NCI-H2107 (cell line): ENCODE measurements at places on chromosomes 5 and 9.

DNA sequence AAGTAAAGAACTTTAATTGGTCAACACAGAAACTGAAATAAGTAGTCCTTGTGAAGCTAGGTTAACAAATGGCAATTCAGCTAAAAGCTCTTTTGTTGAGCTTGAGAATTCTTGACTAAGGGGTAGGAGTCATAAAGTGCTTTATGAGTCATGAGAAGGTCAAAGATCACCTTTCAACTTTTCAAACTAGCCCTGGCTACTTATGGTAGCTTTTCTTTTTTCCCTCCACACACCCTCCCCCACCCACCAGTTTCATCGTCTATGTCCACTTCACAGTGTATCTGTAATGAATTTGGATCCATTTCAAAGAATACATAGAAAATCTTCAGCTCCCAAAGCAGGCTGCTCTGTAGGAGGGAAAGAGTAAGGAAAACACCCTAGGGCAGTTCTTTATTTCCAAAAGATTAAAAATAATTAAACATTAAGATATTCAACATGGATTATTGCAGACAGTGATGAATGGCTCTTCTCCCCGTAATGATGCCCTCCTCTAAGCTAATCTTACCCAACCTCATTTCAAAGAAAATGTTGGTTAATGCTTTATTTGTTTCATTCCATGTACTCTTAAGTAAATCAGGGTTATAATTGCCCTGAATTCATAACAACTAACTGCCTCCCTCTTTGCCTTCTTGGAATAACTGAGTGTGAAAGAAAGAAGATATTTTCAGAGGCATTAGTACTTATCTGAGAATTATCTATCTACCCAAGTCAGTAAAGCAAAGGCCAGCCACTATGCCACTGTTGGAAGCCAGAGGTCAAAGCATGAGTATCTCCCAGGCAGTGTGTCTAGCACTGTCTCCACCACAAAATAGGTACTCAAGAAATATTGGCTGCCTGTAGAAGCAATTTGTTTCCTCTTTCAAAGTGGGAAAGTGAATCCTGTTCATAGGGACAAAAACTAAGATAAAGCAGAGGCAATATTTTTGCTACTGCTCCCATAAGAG is 290.6 kb downstream of the PIK3R1 start:
- DNase-seq: no peak

GRCh38 chr9:129253803-129254381 is 75.8 kb upstream of the IER5L start:
- no peak for DNase-seq

DNA sequence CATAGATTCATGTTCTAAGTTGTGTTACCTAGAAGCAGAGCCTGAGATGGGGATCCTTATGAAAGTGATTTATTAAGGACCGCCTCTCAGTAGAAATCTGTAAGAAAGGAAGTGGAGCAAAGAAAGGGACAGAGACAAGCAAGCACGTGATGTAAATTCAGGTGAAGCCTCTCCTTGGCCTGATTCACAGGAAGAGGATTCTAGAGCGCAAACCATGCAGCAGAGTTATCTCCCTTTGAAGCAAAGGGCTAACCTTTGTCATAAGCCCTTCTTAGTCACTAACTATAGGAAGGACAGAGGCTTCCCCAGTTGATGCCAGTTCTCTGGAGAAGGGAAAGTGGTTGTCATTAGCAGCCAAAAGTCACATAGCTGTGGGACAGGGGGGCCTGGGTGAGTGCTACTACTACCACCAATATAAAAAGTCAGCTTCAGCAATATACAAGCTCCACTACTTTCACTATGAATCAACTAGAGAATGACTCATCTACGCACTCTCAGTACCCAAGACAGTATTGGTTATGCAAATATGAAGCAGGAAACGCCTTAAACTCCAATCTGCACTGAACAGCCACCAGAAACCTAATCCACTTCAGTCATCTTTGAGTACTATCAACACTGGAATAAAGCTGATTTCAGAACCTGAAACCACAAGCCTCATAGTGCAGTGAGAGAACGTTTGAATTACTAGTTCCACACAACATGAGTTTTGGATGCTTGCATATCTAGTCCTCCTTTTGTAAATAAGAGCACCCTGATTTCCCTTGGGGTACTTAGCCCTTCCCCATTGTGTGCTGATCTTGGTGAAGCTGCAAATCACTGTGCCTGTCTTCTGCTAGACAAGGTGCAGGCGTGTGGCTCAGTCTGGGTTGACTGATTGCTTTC is 162.7 kb downstream of the ZNF608 start:
- DNase-seq: no peak

DNA sequence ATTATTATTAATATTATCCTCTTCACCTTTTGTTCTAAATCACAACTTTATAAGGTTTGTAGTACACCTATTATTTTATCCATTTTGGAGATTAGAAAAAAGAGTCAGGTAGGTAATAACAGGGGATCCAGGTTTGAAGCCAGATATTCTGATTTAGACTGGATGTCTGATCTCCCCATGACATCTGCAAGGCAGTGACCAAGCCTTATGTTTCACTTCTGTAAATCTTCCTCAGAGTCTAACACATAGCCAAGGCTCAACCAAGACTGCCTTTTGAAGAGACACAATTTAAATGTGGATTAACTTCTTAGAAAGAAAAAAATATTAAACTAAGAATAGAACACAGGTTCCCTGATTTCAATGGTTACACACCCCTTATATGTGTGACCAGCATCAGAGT is 44.2 kb downstream of the CETN3 start:
- DNase-seq: no peak

- peak; percentile 20 for DNase-seq
Measured at GRCh38 chr9:15837079-15837679, 284.3 kb downstream of the CCDC171 start.

GRCh38 chr5:31921852-31922305 is 252.2 kb downstream of the GOLPH3 start:
- DNase-seq: no peak

GRCh38 chr9:88808761-88809354 is 182.4 kb upstream of the S1PR3 start:
- DNase-seq: no peak

DNA sequence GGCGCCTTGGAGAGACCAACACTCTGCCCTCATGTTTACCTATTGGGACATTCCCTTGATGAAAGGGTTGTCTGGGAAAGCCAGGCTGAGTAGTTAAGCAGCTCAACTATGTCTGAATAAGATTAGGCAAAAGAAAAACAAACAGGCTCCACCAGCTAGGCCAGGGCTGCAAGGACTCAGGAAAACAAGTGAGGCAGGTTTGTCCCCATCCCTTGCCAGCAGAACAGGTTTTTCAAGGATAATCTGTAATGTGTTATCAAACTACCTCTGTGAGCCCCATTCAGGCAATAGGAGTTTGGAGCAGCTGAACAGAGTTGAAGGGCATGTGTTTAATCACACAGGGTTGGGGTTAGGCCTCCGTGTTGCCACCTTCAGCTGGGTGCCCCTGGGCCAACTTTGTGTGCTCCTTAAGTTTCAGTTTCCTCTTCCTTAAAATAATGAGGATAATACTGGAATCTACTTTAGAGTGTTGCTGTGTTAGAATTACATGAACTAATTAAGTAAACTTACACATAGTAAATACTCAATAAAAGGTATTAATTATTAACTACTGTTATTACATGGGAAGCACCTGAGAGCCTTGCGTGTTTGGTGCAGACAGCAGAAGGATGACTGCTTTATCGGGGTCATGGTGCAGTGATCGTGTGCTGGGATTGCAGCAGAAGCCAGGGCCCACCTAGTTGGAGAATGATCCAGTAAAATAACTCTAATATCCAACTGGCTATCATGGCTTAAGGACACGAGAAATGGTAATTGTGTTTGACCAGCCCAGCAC is 72.1 kb upstream of the ATP10B start:
- DNase-seq: no peak

- DNase-seq: no peak
Measured at GRCh38 chr5:175861337-175862130, 9.8 kb upstream of the CPLX2 start.

- no peak for DNase-seq
Measured at GRCh38 chr5:14305045-14305444, 161.9 kb downstream of the TRIO start.

GRCh38 chr5:88203981-88204750 is 64.5 kb downstream of the TMEM161B start:
- DNase-seq: no peak

GRCh38 chr9:111154081-111154562 is 115.9 kb upstream of the LPAR1 start:
- no peak for DNase-seq

- DNase-seq: no peak
Measured at GRCh38 chr5:172173564-172174153, 14.4 kb downstream of the STK10 start.

- DNase-seq: no peak
Measured at GRCh38 chr5:36281626-36282025, 20.1 kb downstream of the RANBP3L start.

GRCh38 chr5:139495638-139496435 is 13.3 kb upstream of the STING1 start:
- no peak for DNase-seq

- no peak for DNase-seq
Measured at GRCh38 chr5:54187694-54188093, 122.7 kb downstream of the ARL15 start.

GRCh38 chr9:71975833-71976232 is 64.4 kb downstream of the C9orf85 start:
- DNase-seq: no peak

GRCh38 chr5:169650701-169651331 is 13.7 kb downstream of the DOCK2 start:
- no peak for DNase-seq

DNA sequence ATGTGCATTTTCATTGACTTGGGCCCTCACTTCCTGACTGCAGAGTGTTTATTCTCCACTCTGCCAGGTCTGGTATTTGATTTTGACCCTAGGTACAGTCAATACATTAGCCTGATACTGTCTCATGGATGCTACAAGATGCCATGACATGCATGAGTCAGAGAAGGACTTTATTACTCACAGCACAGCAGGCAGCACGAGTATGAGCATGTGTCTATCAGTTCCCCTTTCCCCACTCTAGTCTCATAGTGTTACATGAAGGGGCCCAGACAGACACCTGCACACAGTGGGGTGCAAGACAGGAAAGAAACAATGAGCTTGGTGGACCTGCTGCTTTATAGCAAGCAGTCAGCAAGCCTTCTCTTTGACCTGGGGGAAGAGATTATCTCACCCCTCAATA is 19.6 kb downstream of the ITGA2 start:
- no peak for DNase-seq

GRCh38 chr5:75286211-75286773 is 49.6 kb upstream of the ANKRD31 start:
- no peak for DNase-seq

GRCh38 chr5:78753093-78753531 is 104.5 kb upstream of the LHFPL2 start:
- DNase-seq: no peak

DNA sequence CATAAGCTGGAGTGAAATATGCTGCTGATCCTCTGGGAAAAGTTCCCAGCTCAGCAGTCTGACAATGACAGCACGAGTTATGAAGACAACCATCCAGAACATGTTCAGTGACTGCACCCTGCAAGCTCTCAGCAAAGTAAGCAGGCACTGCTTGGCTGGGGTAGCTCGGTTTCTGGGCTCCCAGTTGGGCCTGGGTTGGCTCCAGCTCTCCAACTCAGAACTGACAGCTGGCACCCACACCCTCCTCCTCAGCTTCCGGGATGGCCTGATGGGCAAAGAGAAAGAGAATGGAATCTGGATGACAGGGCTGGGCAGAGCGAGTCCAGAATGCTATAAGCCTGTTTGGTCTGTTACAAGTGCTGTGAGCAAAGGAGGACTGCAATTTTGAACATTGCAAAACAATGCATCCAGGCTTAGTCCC is 185.0 kb downstream of the CSNK1G3 start:
- no peak for DNase-seq

DNA sequence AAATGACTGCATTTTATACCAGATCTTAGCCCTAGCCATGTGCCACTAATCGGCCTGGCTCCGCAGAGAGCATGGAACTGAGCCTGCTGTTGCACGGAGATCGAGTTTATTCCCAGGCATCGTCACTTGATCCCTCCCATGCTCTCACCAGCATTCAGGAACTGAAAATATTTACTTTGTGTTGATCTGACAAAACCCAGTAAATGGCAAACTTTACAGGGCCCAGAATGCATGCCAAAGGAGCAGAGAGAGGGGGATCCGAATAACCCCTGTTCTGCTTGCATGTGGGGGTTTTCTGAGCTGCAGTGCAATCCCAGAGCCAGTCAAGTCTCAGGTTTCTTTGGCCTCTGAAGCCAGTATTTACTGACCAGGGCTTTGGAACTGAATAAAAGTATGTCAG is 87.3 kb downstream of the GAS1 start:
- no peak for DNase-seq

- peak; percentile 26 for DNase-seq
Measured at GRCh38 chr9:131854896-131855613, 115.2 kb upstream of the RAPGEF1 start.

- DNase-seq: no peak
Measured at GRCh38 chr5:141735823-141736222, 53.8 kb upstream of the ARAP3 start.

- no peak for DNase-seq
Measured at GRCh38 chr5:106880656-106881055, 790.1 kb downstream of the EFNA5 start.

- DNase-seq: no peak
Measured at GRCh38 chr5:14136228-14136627, 6.9 kb upstream of the TRIO start.

- peak; percentile 41 for DNase-seq
Measured at GRCh38 chr9:105881654-105882349, 187.5 kb downstream of the TMEM38B start.

DNA sequence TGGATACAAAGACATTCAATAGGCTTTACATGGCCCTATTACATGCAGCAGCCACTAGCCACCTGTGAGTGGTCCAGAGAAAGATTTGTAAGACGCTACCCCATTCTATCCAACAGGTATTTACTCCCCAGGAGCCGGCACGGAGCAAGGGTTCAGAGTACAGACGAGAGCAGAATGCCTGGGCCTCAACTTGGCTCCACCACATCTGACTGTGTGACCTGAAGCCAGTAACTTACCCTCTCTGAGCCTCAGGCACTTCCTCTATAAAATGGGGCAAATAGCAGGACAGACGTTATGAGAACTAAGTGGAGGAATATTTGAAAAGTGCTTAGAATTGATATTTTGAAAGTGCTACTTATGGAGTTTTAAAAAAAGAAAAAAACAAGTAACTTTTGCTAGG is 100.0 kb downstream of the TLE1 start:
- no peak for DNase-seq

- no peak for DNase-seq
Measured at GRCh38 chr9:134549336-134549735, 92.3 kb upstream of the COL5A1 start.

- no peak for DNase-seq
Measured at GRCh38 chr5:136984772-136985446, 514.2 kb downstream of the SPOCK1 start.

- no peak for DNase-seq
Measured at GRCh38 chr5:159309689-159310433, 20.4 kb downstream of the IL12B start.

DNA sequence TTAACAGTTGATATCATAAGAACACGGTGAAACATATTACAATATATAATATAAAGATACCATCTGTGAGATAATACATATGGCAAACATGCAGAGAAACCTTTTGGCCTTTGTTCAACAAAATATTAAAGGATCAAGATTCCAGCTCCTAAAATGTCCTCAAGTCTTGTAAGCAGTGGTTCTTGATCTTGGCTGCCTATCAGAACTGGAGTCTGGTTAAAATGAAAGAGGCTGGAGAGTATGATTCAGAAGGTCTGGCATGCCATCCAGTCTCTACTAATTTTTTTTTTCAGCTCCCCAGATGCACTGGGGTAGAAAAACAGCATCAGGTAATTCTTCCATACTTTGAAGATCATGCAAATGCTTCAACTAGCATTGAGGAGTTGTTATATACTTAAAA is 83.2 kb downstream of the TNC start:
- no peak for DNase-seq
